ENCODE measurements at places on chromosomes 12 and 14. TPM values are rescaled to one million over a fixed set of nuclear protein-coding genes. Genes with fewer than 3 reads are reported as not detected.
A peak's percentile ranks its signal among the peaks of the same experiment; 100 is the strongest.

POTEM gene
- not detected for total RNA-seq

SERPINA4 gene
- not detected for total RNA-seq

ETV6 gene
- 42.0 TPM for total RNA-seq

- DNase-seq = no peak
Measured at GRCh38 chr14:94769391-94770250, at the start of gene GSC. Gene GSC, minus strand, starts transcription at chr14:94770113. Its CDS starts 98 bp downstream, at chr14:94770015.

DNA sequence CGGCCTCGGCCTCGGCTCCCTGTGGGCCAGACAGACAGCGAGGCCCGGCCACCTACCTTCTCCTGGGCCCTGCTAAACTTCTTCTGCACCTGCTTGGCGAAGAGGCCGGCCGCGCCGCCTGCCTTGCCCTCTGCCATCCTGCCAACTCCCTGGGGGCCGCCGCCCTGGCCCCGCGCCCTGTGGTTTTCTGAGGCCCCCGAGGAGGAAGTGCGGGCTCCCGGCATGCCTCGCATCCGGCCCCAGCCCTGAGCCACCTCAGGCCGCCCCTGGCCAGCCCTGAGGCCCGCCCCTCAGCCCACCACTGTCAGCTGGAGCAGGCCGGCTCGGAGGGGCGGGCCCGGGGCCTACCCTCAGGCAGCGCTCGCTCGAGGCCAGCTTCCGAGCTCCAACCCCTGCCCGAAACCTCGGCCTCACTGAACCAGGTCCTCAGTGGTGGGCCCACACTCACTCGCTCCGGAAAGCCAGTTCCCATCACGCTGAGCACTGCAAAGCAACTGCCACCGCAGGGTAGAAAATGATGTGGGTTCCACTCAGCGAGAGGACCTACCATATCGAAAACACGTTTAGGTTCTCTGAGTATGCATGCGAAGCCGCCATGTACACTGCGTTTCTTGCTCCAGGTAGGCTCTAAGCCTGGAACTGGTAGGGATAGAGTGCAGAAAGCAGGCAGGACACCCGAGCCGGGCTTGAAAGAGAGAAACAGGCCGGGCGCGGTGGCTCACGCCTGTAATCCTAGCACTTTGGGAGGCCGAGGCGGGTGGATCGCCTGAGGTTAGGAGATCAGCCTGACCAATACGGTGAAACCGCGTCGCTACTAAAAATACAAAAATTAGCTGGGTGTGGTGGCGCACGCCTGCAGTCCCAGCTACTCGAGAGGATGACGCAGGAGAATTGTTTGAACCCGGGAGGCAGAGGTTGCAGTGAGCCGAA is at the start of gene BIN2:
TSS of gene BIN2 (minus strand) at position 209 of the 930 bp plus-strand sequence. CDS start at position 137, 72 bp downstream.
- peak; percentile 89 for DNase-seq

- DNase-seq = no peak
Measured at GRCh38 chr12:46461459-46461858, 88.9 kb upstream of the SLC38A2 start.

DNA sequence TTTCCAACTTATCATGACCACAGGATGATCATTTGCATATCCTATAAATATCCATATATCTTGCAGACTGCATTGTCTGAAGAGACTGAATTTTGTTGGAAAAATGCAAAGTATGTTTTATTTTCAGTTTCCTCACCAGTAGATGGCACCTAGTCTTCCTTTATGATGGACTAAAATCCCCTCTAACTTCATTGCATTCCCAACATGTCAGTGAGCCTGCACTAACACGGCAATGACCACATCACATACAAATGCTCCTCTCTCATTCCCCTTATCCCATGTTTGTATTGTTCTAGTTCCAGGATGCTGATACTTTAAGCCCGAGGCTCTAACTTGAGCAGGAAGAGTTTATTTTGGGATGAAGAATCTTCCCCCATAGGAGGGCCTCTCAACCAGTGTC is 24.7 kb upstream of the MYBPC1 start:
- no peak for DNase-seq

- DNase-seq = no peak
Measured at GRCh38 chr12:98198261-98198982, 317.0 kb upstream of the TMPO start.

DNA sequence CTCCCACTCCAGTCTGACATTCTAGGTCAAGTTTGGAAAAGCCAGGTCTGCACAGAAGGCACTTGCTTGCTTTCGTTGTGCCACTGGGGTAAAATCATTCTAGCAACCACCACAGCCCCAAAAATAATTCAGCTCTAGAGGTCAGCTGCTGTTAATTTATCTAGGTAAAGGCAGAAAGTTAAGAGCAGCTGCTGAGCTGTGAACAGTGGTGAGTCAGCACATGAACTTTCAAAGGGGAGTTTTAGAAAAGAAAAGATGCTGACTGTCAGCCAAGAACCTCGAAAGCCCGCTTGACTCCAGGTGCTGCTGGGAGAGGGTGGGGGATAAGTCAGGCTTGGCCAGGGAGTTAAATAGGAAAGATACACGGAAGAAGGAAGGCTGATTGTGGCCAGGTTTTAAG is 12.7 kb downstream of the CCDC197 start:
- no peak for DNase-seq

GRCh38 chr12:19200261-19200660 is 70.7 kb downstream of the PLEKHA5 start:
- no peak for DNase-seq

DNA sequence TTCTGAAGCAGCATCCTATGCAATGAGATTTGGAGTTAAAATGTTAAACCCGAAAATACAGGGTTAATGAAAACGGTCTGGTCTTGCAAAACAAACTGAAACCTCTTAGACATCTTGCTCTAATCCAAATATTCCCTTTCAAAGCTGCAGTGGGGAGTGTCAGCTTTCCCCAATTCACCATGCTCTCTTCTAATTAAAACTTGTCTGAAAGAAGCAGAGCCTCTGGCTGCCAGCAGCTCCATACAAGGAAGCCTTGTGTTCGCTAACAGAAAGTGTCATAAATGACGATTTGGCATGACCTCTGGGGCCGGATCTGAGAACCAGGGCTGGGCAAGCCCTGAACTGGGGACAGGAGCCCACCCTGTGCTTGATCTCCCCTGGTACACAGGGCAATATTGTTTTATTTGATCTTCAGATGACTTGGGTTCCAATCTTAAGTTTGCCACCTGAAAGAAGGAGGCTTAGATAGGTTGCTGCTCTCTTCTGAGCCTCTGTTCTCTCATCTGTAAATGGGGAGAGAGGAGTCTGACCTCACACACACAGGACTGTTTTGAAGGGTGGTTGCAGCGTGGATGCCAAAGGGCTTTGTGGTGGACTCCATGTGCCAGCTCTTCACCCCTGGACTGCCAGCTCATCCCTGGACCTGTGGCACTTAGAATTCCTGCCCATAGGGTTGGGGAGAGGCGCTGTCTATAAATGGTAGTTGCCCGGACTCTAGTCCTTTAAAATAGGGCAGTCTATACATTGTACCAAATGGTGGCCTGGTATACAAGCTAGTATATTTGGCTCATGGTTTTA is 7.8 kb downstream of the KMT5A start:
- DNase-seq = no peak

- no peak for DNase-seq
Measured at GRCh38 chr14:32565256-32565655, 236.2 kb downstream of the AKAP6 start.

- no peak for DNase-seq
Measured at GRCh38 chr14:72828604-72829003, 65.3 kb downstream of the DPF3 start.

DNA sequence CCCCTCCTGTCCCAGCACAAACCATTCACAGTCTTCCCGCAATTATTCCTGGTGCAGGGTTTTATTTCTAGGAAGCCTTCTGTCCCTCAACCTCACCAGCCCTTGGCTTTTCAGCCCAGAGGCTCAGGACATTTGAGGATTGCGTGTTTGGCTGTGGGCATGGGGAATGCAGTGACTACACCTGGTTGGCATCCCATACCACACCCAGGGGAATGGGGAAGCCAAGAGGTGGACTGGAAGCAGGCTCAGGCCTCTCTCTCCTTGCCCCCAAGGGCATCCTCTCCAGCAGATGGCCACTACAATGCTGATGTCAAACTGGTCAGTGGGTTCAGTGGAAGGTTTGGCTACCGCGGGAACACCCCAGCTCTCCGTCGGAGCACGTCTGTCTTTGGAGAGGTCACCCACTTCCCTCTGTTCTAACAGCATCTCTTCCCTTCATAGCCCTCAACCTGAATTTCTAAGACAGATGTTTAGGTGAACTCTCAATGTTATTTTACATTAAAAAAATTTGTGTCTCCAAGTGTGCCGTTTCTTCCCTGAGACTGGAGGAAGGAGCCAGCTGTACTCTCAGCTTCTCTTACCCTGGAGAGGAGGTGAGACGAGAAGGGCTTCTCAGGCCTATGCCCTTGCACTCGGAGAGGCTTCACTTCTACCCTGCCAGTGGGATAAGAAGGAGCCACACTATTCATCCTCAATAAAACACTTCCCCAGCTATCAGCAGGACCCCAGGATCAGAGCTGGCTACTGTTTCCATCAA is 35.5 kb downstream of the DCAF4 start:
- no peak for DNase-seq

DNA sequence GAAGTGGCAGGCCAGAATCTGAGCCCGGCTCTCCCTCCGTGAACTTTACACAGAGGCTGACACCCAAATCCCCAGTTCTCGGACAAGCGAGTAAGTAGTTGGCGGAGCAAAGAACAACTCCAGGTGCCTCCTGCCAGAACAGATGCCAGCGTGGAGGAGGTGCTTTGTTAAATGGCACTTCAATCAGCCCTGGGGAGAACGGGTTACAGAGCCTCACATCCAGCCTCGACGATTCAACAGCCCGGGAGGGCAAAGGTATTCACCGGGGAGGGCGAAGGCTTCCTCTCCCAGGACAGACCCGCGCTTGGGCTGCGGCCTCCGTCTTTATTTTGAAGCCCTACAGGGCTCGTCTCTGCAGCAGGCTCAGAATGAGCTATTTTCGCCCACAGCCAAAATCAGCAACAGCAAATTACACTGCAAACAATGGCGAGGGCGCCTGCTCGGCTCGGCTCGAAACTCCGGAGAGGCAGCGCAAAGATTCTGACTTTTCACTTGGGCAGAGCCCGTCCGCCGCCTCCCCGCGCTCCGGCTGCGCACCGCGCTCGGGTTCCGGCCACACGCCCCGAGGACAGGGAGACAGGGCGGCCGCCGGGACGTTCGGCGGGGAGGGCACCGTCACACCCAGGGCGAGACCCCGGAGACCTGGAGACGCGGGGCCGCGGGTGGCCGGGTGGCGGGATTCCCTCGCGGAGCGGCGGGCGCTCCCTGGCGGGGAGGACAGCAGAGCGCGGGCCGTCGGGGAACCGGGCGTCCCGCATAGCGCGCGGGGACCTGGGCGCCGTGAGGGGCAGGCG is 811 bp downstream of the TMCC3 start:
- peak; percentile 91 for DNase-seq

- no peak for DNase-seq
Measured at GRCh38 chr12:65881348-65881961, 57.2 kb downstream of the HMGA2 start.

DNA sequence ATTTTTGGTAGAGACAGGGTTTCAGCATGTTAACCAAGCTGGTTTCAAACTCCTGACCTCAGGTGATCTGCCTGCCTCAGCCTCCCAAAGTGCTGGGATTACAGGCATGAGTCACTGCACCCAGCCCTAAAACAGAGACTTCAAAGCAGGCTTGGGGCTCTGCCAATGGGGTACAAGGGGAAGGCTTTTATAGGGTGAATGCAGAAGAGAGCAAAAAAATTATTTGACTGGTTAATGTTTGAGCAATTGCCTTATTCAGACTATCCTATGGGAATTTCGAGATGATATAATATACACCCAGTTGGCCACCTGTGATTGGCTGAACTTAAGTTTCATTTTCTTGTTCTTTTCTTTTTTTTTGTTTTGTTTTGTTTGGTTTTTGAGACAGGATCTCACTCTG is 31.5 kb upstream of the ACTN1 start:
- no peak for DNase-seq

DNA sequence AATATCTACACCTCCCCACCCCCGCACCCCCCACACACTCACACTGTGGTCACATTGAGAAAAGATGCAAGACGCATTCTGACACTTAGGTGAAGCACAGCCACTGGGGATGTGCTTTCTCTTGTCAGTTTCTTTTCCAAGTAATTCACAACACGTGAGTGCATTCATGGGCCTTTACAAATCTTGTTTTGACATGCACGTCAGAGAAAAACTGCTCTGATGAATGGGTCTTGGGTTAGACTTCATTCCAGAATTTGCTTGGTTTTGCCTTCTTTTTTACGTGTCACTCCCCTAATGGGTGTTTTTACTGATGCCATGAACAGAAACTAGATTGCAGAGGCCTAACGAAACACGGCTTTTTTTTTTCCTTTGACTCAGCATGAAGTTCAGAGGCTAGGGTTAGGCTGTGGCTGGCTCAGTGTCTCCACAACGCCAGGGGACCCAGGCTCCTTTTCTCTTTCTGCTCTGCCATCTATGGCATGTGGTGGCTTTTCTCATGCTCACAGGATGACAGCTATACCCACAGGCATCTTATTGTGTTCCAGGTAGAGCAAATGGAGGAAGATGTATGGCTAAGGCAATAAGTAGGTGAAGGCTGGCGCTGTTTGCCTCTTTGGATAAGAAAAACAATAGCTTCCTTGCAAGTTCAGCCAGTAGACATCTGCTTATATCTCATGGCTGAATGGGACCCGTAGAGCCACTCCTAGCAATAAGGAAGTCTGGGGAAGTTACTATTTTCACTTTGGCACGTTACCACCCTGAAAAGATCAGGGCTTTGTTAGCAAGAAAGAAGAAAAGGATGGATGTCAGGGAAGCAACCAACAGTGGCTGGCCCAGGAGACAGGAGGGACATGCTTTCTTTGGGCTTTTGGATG is 253.3 kb downstream of the SLC15A4 start:
- no peak for DNase-seq

- DNase-seq = no peak
Measured at GRCh38 chr12:108296945-108297344, 42.2 kb downstream of the CMKLR1 start.

DNA sequence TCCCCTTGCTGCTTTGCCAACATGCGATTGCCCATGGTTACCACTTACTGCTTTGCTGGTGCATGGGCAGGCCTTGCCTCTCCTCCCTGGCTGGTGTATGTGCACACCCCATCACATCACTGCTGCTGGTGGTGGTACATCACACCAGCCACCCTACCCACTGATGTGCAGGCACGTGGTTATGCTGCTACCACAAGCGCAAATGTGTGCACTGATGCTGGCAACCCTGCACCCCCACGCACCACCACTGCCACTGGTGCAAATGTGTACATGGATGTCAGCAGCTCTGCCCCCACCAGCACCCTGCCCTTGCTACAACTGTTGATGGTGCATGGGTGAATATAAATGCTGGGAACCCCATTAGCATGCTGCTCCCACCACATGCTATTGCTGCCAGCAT is 261.7 kb downstream of the AEBP2 start:
- no peak for DNase-seq

DNA sequence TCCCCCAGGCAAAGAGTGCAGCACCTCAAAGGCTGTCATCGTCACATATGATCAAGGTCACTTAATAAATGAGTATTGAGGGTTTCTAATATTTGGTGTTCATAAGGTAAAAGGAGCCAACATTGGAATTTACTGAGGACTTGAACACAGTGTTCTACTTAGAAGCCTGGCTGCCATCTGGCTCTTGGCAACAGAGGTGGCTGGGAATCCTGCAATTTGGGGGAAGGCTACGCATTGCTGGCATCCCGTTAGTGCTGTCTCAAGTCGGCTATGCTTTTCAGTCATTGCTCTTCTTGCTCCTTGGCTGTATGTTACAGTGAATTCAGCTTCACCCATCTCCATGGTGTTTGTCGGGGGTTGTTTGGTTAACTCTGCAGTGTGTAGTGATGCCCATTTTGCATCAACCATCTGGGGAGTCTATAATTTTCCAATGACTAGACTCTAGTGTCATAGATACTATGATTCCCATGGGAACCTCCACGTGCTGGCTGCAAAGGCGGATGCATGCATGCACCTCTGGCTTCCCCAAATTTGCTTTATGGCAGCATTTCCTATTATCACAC is 12.9 kb upstream of the SLC24A4 start:
- DNase-seq = peak; percentile 20

- DNase-seq = no peak
Measured at GRCh38 chr14:46574221-46574977, 77.2 kb downstream of the RPL10L start.

Measured in mesenteric fat pad (tissue), 1 donor.